Activated naive CD4-positive, alpha-beta T cell treated with anti-CD3 and anti-CD28 coated beads, Interleukin-2, amount 50 U/mL, for 72 hours (primary cell): ENCODE measurements at places on chromosomes 2 and 18.

DNA sequence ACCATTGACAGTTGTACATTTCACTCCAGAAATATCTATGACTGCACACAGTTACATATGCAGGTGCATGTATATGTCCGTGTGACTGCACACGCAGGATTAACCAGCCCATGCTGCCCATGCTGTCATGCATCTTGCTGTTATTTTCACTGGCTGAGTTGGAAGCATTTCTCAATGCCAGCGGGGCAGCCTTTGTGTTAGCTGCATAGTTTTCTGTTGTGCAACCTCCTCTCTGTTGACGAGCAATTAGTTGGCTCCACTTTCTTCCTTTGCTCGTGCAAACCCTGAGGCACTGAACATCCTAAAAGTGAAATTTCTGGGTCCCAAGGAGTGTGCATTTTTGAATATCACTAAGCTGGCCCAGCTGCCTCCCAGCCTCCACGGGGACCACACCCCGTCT, 133.4 kb upstream of the GLI2 start:
- DNase-seq = no peak

- no peak for DNase-seq
Observed at GRCh38 chr2:51335087-51336058, 303.4 kb upstream of the NRXN1 start.

DNA sequence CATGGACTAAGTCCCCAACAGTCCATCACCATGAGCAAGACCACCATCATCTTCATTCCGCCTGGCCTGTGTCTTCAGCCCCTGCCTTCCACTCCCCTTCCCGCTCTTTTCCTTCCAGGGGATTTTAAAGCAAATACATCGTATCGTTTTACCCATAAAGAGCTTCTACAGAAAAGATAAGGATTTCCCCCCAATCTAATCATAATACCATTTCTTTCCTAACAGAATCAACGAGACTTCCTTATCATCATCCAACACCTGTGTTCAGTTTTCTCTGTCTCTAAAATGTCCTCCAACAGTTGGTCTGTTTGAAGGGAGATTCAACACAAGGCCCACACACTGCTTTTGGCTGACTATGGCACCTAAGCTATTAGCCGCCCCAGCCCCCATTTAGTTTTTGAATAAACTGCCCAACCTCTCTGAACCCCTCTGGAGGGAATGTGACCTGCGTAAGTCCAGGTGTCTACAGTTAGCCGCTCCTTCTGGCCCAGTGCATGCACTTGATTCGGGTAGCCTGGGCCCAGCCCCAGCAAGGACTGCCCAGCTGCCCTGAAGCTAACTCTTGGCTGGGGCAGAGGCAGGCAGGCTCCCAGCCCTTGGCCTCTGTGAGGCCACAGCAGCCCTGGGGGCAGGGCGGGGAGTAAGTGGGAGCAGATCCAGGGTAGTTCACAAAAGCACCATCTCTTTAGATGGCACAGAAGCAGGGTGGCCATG, 25.3 kb upstream of the SEMA4C start:
- no peak for DNase-seq

GRCh38 chr2:179273461-179273962, 8.9 kb upstream of the SESTD1 start:
- no peak for DNase-seq

GRCh38 chr2:45554073-45554741, 56.9 kb downstream of the SRBD1 start:
- no peak for DNase-seq

- no peak for DNase-seq
Observed at GRCh38 chr2:113762377-113763118, 6.1 kb upstream of the SLC35F5 start.

GRCh38 chr18:61948846-61949438, 56.1 kb upstream of the RNF152 start:
- DNase-seq = no peak

DNA sequence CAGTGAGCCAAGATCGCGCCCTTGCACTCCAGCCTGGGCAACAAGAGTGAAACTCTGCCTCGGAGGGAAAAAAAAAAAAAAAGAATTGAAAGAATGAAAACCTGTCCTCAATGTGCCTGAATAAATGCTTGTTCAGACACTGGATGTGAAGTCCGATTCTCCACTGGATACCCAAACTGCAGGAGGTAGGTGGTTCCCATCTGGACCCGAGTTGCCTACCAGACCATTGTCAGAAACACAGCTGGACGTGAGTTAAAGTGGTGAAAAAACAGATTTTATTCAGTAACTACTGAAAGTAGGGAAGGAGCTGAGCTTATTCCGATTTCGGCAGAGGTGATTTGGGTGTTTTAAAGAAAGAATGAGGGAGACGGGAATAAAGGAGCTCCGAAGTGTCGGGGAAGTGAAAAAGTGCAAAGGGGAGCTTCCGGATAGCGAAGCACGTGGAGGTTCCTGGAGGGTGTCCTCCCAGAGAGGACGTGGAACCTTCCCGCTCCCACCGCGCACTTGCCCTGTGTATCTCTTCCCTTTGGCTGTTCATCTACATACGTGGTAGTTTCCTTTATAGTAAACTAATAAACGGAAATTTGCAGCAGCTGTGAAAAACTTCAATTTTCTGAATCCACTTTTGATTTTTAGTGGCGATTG, 10.4 kb upstream of the ZDBF2 start:
- DNase-seq = no peak

GRCh38 chr2:57711991-57712390, 334.6 kb upstream of the VRK2 start:
- no peak for DNase-seq

DNA sequence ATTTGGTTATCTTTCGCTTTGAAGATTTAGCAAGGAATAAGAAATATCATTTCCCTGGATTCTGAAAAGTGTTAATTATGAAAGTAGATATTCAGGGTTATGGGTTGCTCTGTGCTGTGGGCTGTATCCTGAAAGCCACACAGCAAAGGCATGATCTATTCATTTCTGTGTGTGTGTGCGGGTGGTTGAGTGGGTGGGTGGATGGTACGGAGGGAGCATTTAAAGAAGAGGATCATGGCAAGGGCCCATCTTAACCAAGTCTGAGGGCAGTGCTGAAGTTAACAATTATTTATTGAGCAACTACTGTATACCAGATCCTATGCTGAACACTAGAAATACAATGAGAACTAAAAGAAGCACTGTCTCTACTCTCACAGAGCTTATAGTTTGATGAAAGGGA, 178.2 kb upstream of the ZEB2 start:
- no peak for DNase-seq

GRCh38 chr2:100814453-100814852, 5.5 kb upstream of the NPAS2 start:
- no peak for DNase-seq

DNA sequence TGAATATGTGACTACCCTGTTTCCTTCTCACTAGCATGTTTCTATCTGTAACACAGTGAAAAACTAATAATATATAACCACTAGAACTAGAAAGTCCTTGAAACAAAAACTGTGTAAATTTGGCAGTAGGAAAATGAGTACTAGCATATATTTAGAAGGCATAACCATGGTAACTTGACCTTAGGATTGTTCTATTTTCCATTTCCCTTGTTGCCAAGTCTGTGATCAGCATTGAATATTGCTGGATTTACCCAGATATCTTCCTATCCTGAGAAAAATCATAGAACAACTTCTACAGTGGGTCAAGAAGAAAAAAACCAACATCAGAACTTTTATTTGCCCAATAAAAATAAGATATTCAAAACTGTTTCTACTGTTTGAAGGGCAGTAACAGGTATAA, 563.9 kb upstream of the NRXN1 start:
- no peak for DNase-seq

DNA sequence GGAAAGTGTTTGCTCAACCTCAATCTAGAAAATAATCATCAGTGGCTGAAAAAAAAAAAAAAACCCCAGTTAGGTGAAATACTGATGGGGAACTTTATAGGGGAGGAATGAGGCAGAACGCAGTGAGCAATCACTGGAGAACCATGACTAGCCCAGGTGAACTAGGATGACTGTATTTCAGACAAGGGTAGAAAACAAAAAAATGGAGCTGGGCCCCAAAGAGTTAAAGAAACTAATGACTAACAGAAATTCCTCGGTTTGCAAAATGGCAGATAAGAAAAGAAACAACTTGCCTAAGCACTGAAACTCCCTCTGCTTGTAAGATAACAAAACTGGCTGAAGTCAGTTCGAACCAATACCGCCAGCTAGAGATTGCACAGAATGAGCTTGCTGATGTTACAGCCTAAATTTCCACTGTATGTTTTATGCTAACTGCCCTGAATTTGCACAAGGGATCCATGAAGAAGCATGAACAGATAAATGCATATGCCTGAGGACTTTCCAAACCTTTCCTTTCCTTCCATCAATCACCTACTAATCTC, 245.9 kb downstream of the METTL4 start:
- no peak for DNase-seq

DNA sequence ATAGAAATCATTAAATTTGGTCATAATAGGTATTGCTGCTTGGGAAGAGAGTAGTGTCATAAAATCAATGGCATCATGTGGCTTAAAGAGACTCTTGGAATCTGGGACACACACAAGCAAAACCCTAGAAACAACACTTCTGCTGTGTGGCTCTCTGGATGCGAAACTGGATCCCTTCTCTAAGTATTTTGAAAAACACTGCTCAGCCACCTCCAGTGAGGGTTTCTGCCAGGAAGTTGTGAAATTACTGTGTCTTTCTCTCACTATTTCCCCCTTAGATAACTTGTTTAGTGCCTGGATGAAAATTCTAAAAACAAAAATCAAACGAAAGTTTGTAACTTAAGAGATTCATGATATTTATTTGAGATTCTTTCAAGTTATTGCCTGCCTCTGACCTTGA, 163.8 kb downstream of the RHBDD1 start:
- no peak for DNase-seq

DNA sequence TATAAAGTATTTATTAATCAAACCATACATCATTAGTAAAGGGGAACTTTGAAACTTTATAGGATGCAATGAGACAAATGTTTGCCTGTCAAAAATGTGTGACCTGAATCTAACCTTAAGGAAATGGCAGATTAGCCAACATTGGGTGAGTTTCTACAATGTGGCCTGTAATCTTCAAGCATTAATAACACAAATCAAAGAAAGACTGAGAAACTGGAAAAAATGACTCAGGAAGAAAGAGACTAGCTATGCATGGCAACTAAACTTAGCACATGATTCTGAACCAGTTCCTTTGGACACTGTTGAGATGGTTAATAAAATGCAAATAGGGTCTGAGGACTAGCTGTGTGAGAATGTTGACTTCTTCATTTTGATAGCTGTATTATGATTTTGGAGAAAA, 628.6 kb upstream of the ID2 start:
- no peak for DNase-seq

GRCh38 chr2:1625281-1626001, 118.9 kb downstream of the PXDN start:
- DNase-seq = no peak

- DNase-seq = no peak
Observed at GRCh38 chr2:10234013-10234306, 68.7 kb upstream of the HPCAL1 start.

GRCh38 chr2:213232649-213233437, 51.4 kb upstream of the SPAG16 start:
- DNase-seq = no peak

GRCh38 chr18:44388329-44388728, 292.4 kb upstream of the SETBP1 start:
- DNase-seq = no peak

DNA sequence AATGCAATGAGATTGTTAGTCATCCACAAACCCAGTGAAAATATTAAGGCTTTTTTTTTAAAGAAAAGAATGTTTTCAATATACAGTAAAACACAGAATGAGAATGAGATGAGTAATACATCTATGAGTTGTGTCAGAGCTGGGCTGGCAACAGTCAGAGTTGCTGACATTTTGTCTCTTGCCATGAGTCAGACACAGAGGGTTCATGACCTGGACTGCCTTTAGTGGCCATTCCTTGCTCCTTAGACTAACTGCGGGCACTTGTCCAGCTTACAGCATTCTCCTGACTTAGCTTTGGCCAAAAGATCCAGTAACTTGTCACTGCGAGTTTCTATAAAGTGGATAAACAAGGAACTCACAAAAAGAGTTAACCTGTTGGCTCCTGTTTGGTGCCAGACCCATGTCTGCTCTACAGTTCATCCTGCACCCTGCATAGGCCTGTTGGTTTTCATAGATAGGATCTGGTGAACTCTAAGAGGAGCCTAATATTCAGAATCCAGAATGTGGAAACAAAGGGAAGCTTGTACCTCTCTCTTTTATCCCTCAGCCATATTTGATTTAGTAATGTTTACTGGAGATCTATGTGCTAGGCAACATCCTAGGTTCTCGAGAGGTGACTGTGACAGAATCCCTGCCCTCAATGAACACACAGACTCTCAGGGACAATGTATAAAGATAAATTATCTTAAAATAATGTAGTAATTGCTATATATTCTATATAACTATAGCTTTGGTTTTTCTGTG, 391.5 kb upstream of the VWC2L start:
- no peak for DNase-seq
